Effector memory CD4-positive, alpha-beta T cell (primary cell): ENCODE measurements at places on chromosomes 13 and 19.

DNA sequence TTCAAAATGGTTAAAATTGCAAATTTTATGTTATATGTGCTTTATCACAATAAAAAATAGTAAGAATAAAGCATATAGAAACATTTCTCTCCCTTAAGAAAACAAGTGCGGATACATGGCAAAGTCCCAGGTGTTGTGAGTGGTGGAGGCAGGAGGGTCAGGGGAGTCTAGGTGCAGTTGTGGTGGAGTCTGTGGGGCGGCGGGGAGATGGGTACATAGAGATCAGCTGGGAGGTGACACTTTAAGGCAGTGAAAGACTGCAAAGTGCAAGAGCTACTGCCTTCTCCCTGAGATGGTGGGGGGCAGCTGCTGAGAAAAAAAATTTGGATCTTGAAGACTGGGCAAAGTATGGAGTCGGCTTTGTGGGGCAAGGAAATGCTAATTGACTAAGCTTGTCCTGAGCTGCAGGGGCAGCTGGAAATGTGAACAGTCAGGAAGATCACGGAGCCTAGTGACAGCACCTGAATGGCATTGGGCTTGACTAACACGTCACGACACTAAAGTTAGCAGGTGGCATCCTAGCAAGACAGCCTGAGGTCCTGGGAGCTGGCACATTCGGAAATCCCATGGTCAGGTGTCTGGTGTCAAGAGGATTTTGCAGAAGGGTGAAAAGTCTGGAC lies 72.9 kb upstream of the IRS2 start:
- no peak for DNase-seq

- DNase-seq, result no peak
These were observed 5.0 kb downstream of the PTOV1 start for GRCh38 chr19:49855676-49856573.

DNA sequence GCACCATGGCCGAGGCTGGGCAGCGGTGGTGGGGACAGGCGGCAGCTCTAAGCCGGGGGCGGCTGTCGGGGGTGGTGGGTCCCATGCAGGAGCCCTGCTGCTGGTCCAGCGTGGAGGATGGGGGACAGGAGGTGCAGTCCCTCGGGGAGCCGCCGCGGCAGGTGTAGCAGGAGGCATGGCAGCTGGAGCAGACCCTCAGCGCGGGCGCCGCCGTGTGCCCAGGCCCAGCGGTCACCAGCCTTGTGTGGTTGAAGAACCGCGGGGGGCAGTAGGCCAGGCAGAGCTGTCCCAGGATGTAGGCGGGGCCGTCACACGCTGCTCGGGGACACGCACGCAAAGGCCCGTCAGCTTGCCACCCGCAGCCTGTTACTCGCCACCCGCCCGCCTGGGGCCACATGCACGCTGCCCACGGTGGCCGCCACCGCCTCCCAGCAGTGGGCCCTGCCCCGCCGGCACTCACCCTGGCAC lies 2.9 kb upstream of the C19orf25 start:
- no peak for DNase-seq

DNA sequence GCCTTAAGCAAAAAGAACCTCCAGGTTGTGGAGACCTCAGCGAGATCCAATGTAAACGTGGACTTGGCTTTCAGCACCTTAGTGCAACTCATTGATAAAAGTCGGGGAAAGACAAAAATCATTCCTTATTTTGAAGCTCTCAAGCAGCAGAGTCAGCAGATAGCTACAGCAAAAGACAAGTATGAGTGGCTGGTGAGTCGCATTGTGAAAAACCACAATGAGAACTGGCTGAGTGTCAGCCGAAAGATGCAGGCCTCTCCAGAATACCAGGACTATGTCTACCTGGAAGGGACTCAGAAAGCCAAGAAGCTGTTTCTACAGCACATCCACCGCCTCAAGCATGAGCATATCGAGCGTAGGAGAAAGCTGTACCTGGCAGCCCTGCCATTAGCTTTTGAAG lies 58.5 kb downstream of the ARHGAP35 start:
- DNase-seq, result no peak

DNA sequence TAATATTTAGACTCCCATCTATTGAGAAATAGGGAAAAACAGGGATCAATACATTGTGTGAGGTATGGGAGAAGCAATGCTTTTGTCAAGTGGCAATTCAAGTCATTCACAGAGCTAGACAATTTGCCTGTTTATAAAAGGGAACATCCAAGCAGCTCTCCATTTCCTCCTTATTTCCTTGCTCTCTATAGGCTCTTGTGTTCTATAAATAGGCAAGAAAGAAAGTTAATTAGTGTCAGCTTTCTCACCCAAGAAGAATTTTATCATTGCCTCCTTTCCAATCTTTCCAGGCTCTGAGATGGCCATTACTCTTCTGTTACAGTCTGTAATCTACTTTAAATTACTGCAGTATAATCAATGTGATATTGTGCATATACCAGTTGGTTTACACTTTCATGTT lies 199.9 kb downstream of the LHFPL6 start:
- no peak for DNase-seq

GRCh38 chr19:42172261-42172660 lies 40.0 kb upstream of the POU2F2 start:
- no peak for DNase-seq

- no peak for DNase-seq
These were observed 94.1 kb upstream of the SLC7A1 start for GRCh38 chr13:29689548-29689947.

DNA sequence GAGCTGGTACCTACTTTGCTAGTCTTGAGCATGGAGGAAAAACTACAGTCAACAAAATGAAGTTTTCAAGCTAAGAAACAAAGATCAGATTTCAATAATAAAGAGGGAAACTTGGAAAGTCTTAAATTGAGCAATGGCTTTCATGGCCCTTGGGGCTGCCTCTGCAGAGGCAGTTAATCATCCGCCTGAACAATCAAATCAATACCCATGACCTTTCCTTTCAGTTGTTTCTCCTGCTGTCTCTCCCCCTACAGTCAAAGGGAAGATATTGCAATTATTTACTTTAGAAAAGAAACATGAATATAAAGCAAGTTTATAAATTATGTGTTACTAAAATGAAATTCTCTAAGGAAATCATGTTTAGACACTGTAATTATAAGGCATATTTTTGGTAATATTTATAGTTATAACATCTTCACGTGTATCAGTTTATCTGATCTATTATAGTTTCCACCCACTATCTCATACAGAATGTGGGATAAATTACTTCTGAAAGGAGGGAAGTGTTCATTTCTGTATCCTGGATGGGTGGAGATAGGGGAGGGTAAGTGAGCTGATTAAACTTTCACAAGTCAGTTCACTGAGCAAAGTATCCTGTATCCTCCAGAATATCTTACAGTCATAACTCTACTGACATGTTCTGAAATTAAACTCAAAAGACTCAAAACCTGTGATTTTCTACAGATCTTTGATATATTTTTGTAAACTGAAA lies 72.4 kb upstream of the TSC22D1 start:
- no peak for DNase-seq

DNA sequence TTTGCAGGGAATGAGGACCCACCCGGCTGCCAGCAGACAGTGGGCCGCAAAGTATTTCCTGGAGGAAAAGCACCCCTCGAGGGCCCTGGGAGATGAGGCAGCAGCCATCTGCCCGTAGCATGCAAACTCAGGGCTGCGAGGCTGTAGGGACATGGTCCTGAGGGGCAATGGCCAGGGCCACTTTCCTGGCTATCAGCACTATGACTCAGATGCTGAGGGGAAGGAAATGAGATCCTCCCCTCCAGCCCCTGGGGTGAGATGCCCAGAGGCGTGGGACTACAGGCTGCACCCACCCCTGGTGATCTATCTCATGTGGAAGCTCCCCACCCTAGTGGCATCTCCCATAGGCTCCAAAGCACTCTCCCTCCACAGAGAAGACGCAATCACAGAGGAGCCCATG lies 80.1 kb downstream of the SLC7A1 start:
- no peak for DNase-seq
